ENCODE measurements at places on chromosomes 2 and 18.

GRCh38 chr2:145930318-145930717 is 1410.4 kb upstream of the ZEB2 start:
- no peak for DNase-seq

DNA sequence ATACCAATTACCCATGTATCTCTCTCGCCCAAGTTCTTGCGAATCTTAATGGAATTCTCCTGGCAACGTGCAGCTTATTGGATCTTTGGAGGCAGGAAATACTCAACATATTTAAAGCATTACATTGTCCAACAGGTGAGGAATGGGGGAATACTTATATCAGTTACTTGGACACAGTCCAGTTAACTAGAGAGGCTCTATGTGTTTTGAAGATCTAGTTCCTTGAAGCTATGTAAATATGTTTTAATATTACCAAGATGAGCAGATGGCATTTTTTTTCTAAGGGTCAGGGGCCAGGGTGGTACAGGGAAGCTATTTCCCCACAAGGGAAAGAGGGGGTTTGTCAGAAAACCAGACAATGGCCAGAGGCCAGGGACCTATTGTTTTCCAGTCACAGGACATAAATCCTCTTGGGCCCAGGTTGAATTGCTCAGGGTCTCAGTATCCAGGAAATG is 26.8 kb upstream of the MC5R start:
- no peak for DNase-seq

GRCh38 chr2:178391701-178392100 is 59.3 kb downstream of the PRKRA start:
- no peak for DNase-seq

DNA sequence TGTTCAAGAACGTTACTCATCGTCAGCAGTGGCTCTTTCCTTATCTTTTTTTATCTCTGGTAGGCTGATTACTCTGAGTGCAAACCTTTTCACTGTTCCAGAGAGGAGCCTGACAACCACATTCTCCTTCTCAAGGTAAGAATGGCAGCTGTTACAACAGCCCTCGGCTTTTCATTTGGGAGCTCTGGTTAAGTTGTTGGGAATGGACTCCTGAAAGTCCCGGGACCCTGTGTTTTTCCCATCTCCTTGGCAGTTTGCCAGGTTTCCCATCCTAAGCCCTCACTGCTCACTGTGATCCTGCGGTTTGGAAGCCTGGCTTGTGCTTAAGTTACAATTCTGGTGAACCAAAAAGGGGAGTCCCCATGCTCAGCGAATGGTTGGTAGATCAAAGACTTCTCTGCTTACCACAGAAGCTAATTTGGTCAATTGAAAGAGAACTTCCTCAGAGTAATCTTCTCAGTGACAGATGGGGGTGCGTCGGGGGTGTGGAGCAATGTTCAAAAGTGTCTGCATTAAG is 122.3 kb downstream of the LYPD6B start:
- no peak for DNase-seq

DNA sequence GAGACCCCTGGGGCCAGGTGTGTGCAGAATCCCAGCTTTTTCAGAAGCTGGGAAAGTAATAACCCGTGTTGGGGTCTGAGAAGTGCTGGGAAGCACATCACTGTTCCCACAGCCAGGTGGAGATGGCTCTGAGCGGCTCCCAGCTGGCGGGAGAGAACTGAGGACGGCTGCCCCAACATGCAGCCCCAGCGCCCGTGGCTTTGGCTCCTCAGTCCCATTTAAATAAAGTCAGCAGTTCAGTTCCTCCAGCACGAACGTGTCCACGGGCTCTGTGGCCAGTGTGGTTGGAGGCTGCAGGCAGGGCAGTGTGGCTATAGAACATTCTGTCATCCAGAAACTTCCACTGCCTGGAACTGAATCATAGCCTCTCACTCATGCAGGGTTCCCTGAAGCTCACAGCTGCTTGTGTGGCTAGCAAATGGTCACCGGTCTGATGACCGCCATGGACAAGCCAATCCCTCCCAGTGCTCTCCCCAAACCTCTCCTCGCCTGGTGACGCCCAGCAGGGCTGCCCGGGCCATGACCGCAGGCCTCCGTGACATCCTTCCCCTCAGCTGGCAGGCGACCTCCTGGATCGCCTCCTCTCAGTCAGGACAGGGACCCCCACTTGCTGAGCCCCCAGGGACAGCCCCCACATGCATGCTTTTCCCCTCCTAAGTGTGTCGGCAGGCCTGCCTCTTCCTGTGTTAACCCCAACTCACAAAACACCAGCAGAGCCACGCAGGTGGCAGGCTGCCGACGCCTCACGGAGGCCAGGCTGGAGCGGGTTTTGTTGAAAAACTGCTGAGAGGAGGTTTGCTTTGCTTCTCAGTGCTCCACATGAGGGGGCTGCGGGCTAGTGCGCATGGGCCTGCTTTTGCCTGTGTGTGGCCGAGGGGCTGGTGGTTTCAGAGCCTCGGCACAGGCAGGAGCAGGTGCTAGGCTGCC is 1.3 kb downstream of the RTP5 start:
- DNase-seq = no peak

DNA sequence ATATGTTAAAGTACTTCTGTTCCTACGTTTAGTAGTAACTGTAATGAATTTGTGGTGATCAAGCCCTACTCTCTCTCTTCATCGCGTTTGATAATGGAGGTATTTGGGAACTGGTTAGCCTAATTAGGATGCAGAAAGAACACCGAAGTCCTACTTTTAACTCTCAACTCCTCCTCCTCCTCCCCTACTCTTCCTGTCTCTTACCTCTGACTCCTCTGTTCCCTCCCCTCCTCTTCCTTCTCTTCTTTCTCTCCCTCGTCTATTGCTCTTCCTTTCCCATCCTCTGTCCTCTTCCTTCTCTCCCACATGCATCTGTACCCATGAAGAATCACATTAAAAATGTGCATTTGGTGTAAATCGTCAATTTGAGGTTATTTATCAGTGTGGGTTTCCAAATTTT is 57.8 kb downstream of the RMDN2 start:
- no peak for DNase-seq

DNA sequence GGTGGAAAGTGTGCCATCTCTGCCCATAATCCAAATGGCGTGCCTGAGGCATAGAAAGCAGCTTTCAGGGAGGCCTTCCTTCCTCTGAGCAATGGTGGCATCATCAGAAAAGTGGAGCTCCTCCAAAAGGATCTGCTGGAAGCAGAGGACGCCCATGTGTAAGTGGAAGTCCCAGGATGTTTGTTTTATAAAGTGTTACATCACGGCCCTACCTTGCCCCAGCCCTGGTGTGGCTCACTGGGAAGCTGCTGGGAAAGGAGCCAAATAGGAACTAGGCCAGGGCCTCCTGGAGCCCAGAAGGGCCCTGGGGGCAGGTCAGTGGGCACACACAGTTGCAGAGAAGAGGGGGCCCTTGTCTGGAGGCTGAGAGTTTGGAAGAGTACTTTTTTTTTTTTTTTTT is 4.2 kb upstream of the ODC1 start:
- peak; percentile 20 for DNase-seq

- DNase-seq = no peak
Measured at GRCh38 chr2:190270298-190270697, 49.3 kb downstream of the HIBCH start.

GRCh38 chr2:123816203-123816602 is 208.9 kb upstream of the CNTNAP5 start:
- DNase-seq = no peak

- no peak for DNase-seq
Measured at GRCh38 chr18:51957001-51957400, 383.0 kb upstream of the DCC start.

DNA sequence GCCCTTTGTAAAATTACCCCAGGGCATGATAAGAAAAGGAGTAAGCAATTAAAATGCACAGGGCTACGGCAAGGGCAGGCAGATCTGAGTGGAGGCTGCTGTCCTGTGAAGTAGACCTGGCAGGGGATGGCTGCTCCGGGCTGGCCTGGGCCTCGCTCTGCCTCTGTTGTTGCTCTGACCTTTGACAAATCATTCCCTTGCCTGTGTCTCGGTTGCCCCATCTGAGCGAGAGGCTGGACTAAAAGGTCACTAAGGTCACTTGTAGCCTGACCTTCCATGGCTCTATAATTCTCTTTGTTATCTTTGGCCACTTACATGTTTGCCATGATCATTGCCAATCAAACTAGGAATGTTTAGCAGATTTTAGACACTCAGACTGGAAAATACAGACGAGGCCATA is 118.1 kb downstream of the KLHL29 start:
- no peak for DNase-seq

- no peak for DNase-seq
Measured at GRCh38 chr2:221374234-221374633, 197.9 kb downstream of the EPHA4 start.

DNA sequence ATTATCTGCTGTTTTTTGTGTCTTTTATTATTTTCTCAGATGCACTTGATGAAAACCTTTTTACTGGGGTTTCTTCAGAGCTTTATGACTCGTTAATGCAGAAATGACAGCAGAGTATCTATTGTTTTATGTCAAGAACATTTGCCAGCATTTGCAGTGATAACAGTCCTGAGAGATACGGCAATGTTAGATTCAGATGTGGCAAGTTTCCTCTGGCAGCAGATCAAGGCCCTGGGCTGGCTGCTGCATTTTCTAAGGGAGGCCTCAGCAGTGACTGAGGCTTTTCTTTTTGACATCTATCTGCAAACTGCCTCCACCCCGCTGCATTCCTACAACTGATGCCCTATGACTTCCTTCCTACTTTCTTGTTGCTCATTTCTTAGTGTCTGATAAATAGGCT is 40.2 kb downstream of the EFEMP1 start:
- no peak for DNase-seq

DNA sequence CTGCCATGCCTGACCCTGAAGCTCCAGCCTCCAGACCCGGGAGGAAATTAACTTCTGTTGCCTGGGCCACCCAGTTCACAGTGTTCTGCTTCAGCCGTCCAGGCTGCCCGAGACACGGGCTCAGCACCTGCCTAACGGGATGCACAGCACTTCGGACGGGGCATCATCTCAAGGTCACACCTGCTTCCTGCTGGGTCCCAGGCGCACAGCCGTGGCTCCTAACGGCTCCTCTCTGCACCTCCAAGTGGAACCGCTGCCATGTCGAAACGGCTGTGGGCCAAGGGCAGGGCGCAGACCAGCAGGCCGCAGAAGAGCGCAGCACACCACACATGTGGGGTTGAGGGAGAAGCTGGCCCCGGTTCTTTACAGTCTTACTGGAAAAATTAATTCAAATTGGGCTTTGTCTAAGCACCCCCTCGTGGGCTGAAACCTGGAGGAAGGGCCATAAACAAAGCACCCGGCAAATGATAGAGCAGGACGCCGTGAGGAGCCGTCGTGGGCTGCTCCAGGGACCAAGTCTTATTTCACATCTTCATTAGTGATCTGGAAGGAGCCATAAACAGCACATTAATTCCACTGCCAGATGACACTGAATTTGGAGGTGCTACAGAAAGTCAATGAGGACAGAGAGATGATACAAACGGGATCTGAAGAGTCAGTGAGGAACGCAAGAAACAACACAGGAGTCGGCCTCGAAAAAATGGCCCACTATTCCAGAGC is 59.6 kb downstream of the EIPR1 start:
- no peak for DNase-seq

GRCh38 chr18:59062643-59063006 is 77.1 kb upstream of the SEC11C start:
- DNase-seq = no peak

DNA sequence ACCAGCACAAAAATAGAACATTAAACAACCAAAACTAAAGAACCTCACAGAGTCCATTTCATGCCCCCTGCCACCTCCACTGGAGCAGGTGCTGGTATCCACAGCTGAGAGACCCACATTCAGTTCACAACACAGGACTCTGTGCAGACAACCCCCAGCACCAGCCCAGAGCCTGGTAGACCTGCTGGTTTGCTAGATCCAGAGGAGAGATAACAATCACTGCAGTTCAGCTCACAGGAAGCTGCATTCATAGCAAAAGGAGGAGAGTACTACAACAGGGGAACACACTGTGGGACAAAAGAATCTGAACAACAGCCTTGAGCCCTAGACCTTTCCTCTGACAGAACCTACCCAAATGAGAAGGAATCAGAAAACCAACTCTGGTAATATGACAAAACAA is 326.7 kb downstream of the METTL4 start:
- no peak for DNase-seq

- DNase-seq = no peak
Measured at GRCh38 chr2:120747706-120748105, 12.0 kb downstream of the GLI2 start.

DNA sequence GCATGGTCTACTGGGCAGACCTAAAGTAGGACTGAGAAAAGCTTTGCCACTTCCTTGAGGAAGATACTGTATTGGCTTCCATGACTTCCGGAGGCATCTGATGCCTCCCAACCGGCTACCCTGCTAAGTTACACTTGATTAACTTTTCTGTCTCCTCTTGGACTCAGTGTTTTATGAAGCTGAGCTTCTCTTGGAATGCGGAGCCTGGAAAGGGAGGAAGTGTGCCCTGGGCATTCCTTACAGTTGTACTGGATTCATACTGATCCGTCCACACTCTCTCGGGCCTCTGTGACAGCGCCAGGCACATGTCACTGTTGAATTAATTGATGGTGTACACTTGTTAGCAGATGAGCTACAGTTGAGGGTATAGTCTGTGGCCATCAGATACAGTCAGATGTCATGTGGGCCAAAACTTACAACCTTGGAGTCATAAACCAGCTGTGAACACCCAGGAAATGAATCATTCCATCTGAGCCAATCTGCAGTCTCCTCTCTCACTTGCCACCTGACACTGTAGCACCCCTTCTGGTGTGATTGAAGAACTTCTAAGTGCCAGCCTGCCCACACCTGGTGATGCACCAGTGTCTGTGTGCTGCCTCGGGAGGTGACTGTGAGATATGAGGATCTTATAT is 122.5 kb downstream of the FHOD3 start:
- DNase-seq = no peak

GRCh38 chr2:54655046-54655809 is 68.2 kb upstream of the EML6 start:
- no peak for DNase-seq

- DNase-seq = no peak
Measured at GRCh38 chr2:167943368-167943767, 304.0 kb downstream of the STK39 start.

GRCh38 chr2:210617318-210617717 is 60.9 kb downstream of the CPS1 start:
- no peak for DNase-seq

GRCh38 chr2:44906972-44907371 is 34.5 kb upstream of the SIX3 start:
- no peak for DNase-seq

GRCh38 chr2:182920631-182921056 is 54.2 kb upstream of the FRZB start:
- no peak for DNase-seq

DNA sequence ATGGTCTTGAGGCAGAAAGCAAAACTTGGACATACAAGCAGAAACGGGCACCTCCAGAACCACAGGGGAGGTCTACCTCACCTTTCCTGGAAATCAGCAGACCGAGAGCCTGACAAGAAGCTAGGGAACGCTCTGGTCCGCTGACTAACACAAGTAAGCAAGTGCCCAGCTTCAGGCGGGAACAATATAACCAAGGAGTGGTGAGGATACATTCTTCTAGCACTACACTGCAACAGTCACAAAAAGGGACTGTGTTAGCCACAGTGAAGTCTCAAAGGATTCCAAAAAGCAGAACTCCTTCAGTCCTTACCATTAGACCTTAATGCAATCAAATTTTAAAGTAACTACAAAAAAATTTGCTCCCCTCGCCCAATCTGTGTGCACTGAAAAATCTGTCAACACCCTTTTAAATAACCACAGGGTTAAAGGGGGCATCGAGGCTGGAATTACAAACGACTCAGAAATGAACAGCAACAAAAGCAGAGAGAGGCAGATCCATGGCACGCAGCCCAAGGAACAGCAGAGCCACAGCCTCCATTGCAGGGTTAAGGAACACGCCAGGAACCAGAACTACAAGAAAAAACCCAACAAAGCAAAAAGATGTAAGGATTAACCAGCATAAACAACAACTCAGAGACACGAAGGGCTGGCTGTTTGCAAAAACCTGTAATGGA is 7.1 kb downstream of the THAP4 start:
- no peak for DNase-seq

- DNase-seq = no peak
Measured at GRCh38 chr18:8745355-8746014, 40.1 kb downstream of the MTCL1 start.
